ENCODE measurements at places on chromosomes 3 and 15. TPM values are rescaled to one million over a fixed set of nuclear protein-coding genes. Genes with fewer than 3 reads are reported as not detected.

DNA sequence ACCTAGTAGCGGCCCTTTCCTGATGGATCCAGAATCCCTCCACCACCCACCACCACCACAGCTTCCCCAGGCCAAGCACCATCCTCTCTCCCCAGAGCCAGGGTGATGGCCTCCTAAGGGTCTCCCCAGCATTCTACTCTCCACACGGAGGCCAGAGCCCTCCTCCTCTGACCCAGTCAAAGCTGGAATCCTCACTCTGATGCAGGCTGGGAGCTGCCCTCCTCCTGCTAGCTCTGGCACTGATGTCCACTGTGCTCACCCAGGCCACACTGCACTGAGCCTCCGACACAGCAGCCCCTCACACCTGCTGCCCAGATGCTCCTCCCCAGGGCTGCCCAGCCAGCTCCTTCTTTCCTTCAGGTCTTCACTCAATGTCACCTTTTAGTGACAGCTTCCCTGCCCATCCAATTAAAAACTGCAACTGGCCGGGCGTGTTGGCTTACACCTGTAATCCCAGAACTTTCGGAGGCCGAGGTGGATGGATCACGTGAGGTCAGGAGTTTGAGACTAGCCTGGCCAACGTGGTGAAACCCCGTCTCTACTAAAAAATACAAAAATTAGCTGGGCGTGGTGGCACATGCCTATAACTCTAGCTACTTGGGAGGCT lies 21.0 kb downstream of the XXYLT1 start:
- DNase-seq = no peak

Gene VPS8
- total RNA-seq = 30.8 TPM

Gene PLA2G4B
- total RNA-seq = 2.1 TPM

Gene GABRA5
- not detected for total RNA-seq

Gene DAPK2
- 50.3 TPM for total RNA-seq
